ENCODE measurements at places on chromosomes 13 and 19. TPM values are rescaled to one million over a fixed set of nuclear protein-coding genes. Genes with fewer than 3 reads are reported as not detected.
A peak's percentile ranks its signal among the peaks of the same experiment; 100 is the strongest.

DNA sequence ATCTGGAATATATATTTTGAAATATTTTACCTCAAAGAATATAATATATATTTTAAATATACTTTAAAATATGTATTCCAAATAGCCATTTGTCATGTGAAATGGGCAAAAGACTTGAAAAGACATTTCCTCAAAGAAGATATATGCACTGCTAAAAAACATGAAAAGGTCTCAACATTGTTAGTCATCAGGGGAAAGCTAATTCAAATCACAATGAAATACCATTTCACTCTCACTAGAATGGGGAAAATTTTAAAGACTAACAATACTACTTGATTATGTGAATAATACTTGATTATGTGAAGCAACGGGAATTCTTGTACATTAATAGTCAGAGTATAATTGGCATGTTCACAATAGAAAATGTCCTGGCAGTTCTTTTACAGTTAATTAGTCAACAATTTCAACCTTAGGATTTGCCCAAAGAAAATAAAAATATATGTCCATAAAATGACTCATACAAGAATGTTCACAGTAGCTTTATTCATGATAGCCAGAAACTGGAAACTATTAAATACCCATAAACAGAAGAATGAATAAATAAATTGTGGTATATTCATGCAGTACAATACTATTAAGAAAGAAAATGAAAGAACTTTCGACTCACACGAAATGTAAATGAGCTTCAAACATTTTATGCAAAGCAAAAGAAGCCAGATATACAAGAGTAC, 6.8 kb upstream of the KBTBD6 start:
- DNase-seq, result peak; percentile 46

DNA sequence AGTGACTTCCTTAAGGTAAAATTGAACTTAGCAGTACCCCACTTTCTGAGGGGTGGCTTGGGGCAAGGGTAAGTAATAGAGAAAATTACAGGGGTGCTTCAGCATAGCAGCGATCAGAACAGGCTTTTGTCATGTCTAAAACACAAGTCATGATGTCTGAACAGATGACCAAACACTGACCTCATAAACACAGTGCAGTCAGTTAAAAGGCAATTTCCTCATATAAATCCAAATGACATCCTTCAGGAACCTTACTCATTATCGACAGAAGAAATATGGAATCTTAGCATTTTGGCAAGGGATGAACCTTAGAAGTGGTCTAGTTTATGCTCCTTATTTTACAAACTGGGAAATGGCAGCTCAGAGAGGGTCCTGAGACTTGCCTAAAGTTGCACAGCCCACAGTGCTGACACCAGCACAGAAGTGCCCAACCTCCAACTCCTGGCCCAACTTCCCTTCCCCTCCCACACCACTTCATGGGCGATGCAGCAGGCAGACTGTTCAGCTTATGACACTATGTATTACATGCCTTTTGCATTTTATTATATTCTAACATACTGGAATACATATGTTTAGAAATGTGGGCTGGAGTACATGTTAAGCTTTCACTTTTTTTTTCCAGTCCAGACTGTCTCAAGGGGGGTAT, 3.6 kb downstream of the GJA3 start:
- no peak for DNase-seq

DNA sequence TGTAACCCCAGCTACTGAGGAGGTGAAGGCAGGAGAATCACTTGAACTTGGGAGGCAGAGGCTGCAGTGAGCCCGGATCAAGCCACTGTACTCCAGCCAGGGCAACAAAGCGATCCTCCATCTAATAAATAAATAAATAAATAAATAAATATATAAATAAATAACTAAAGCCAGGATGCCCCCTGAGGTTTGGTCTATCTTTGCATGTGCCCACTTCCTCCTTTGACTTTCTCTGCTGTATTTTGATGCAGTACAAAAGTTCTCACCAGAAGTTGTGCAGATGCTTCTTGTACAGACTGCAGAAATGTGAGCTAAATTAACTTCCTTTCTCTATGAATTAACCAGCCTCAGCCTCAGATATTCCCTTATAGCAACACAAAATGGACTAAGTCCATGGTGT, 6.5 kb upstream of the N4BP2L2 start:
- no peak for DNase-seq

GRCh38 chr19:40724315-40724714, 7.4 kb downstream of the ITPKC start:
- no peak for DNase-seq

DNA sequence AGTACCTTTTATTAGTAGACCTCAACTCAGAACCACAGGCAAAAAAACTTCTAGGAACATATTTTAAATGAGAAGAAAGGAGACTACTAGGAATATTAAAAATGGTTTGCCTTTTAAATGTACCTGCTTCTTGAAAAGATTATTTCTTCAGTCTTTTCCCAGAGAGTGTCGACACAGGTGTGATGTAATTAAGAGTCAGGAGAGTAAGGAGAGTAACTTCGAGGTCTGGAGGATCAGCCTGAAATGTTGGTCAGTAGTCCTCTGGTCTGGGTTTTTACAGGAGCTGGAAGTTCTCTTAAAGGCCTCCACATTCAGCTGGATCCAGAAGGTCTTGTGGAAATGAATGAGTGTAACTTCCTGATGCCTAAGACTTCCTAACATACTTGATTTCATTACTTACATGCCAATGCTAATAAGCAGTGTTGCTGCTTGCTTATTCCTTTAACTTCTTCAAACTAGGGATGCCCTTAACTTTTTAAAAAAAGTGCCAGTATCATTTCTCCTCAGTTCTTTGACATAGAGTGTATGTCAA, at the start of gene KCTD4:
KCTD4 (minus strand) TSS at position 345 of the 532 bp plus-strand sequence. CDS start 6,478 bp downstream, outside the sequence.
- DNase-seq, result no peak

GRCh38 chr19:48020686-48021085, 23.2 kb downstream of the CABP5 start:
- no peak for DNase-seq

TTC9B gene
- not detected for total RNA-seq

IFI30 gene
- 11.3 TPM for total RNA-seq

PAK4 gene
- total RNA-seq, result 27.5 TPM
